ENCODE measurements at places on chromosomes 6 and 20. TPM values are rescaled to one million over a fixed set of nuclear protein-coding genes. Genes with fewer than 3 reads are reported as not detected.
A peak's percentile ranks its signal among the peaks of the same experiment; 100 is the strongest.

Gene RNF114
- 80.5 TPM for polyA plus RNA-seq

Gene PRDM13
- polyA plus RNA-seq = not detected

Gene TMEM244
- polyA plus RNA-seq = not detected

Gene ARFGEF3
- polyA plus RNA-seq = 6.7 TPM

Gene TFAP2A
- 39.8 TPM for polyA plus RNA-seq

Gene PXT1
- polyA plus RNA-seq = not detected

Gene CLPSL2
- not detected for polyA plus RNA-seq

Gene ABHD12
- 45.2 TPM for polyA plus RNA-seq

Gene CCR6
- not detected for polyA plus RNA-seq

Gene CBLN4
- polyA plus RNA-seq = 1.8 TPM

Gene HLA-DOA
- polyA plus RNA-seq = 6.1 TPM

Gene HLA-DOB
- 0.31 TPM for polyA plus RNA-seq

Gene EDN3
- 5.0 TPM for polyA plus RNA-seq

Gene TRIM10
- 0.52 TPM for polyA plus RNA-seq

Gene XKR7
- polyA plus RNA-seq = 0.25 TPM

Gene MACROD2
- polyA plus RNA-seq = 13.4 TPM

DNA sequence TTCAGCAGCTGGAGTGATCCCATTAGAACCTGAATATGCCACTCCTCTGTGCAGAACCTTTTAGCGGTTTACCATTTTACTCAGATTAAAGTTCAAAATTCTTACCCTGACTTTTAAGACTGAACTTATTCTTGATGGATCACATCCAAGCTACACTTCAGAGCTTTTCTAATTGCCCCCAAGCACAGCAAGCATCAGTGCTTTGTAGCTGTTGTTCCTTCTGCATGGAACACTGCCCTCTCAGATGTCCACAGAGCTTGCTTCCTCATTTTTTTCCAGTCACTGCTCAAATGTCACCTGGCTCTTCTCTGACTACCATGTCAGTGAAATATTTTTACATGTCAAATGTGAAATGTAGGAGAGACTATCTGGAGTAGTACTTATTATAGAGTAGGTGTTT, 1.6 kb upstream of the SLC35B3 start:
- no peak for DNase-seq

DNA sequence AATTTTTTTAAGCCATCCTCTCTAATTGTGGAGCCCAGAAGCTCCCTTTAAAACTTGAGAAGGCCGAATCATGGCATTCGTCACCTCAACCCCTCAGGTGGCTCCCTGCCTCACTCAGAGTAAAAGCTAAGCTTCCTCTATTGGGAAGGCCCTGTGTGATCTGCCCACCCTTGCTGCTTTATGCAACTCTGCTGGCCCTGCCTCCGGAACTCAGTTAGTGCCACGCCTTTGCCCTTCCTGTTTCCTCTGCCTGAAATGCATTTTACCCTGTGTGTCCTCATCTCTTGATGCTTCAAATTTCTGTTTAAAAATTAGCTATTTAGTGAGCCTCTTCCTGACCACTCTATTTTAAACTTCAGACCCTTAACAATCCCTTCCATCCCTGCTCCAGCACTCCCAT, 5.7 kb downstream of the PACRG start:
- DNase-seq = no peak

- peak; percentile 66 for DNase-seq
Observed at GRCh38 chr20:51014797-51015722, 7.8 kb downstream of the KCNG1 start.

- no peak for DNase-seq
Observed at GRCh38 chr6:170368544-170368943, 62.0 kb downstream of the FAM120B start.

- DNase-seq = no peak
Observed at GRCh38 chr6:130359736-130360135, 6.1 kb upstream of the TMEM200A start.

- no peak for DNase-seq
Observed at GRCh38 chr6:12818324-12818723, 101.8 kb downstream of the PHACTR1 start.

GRCh38 chr6:125951323-125951722, 5.2 kb upstream of the HINT3 start:
- DNase-seq = no peak

DNA sequence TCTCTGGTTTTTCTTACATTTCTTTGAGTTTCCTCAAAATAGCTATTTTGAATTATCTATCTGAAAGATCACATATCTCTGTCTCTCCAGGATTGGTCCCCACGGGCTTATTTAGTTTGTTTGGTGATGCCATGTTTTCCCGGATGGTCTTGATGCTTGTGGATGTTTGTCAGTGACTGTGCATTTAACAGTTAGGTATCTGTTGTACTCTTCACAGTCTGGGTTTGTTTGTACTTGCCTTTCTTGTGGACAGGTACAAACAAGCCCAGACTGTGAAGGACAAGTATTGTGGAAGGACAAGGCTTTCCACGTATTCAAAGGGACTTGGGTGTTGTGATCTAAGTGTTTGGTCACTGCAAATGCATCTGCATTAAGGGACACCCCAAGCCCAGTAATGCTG, 49.9 kb upstream of the TOP1 start:
- DNase-seq = no peak

- no peak for DNase-seq
Observed at GRCh38 chr6:38775870-38776269, 60.8 kb downstream of the DNAH8 start.

DNA sequence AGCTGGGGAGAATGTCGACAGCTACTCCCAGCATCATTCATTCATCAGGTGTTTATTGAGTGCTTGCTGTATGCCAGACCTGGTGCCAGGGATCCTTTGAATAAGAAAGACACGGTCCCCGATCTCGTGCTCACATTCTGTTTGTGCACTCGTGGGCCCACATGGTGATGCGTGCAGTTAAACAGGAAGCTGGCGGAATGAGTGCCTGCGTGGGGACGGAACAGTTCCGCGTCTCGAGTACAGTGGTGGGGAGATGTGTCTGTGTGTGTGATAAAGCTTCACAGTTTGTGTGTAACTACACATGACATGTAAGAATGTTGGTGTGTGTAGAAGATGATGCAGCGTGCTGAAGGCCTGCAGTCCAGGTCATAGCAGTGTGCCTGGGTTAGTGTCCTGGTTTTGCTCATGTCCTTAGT, 6.5 kb downstream of the RBM38 start:
- no peak for DNase-seq

GRCh38 chr6:30826961-30827342, 57.4 kb upstream of the DDR1 start:
- no peak for DNase-seq

GRCh38 chr20:10978019-10978702, 304.4 kb upstream of the JAG1 start:
- DNase-seq = no peak

- DNase-seq = no peak
Observed at GRCh38 chr6:97702248-97702647, 419.2 kb upstream of the MMS22L start.

- no peak for DNase-seq
Observed at GRCh38 chr6:23637296-23637695, 488.7 kb upstream of the NRSN1 start.

DNA sequence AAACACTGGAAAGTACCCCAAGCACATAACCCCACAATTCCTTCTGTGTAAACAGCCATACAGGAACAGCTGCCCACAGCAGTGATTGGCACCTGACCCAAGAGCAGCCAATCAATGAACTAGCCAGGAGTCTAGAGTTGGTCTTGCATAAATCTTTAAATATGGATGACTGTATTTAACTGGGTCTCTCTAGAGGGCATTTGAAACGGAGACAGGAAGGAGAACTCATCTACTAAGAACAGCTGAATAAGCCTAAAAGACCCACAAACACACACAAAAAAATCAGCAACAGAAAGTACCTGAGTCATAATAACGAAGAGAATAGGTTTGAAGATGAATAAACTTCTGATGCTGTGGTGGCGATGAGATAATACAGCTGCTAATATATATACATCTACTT, 49.0 kb upstream of the ASF1A start:
- no peak for DNase-seq

GRCh38 chr6:150684161-150684560, 84.5 kb downstream of the PLEKHG1 start:
- no peak for DNase-seq

- DNase-seq = no peak
Observed at GRCh38 chr6:18117136-18117535, 5.3 kb downstream of the NHLRC1 start.

- no peak for DNase-seq
Observed at GRCh38 chr6:28343898-28344677, 5.7 kb upstream of the ZKSCAN3 start.

DNA sequence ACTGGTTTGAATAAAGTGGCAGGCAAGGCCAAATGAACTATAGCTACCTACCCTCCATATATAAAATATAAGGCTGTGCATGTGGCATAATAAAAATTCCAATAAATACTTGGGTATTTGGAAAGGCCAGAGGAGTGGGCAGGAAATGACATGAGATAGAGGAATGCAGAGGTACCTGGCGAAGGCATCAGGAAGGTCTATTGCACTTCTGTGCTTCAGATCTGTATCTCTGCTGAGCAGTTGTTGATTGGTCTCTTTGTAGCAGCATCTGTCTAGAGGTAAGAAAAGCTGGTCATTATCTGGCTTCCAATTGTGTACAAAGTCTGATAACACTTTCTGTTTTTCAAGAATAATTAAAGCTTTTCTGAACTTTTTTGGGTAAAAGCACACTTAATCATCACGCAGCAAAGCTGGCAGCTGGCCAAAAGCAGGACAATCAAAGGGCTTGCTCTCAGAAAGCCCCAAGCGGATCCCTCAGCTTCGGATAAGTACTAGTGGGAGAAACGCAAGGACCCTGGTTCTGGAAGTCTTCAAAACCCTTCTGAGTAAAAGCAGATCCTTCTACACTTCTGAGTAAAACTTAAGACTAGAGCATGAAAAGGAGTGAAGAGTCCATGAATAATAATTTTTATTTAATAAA, 120.1 kb upstream of the TCF21 start:
- DNase-seq = no peak

- DNase-seq = no peak
Observed at GRCh38 chr20:60897976-60898375, 354.1 kb upstream of the CDH4 start.

- DNase-seq = no peak
Observed at GRCh38 chr6:3844097-3844463, 5.1 kb upstream of the FAM50B start.

- DNase-seq = no peak
Observed at GRCh38 chr6:128482642-128483041, 37.8 kb downstream of the PTPRK start.

DNA sequence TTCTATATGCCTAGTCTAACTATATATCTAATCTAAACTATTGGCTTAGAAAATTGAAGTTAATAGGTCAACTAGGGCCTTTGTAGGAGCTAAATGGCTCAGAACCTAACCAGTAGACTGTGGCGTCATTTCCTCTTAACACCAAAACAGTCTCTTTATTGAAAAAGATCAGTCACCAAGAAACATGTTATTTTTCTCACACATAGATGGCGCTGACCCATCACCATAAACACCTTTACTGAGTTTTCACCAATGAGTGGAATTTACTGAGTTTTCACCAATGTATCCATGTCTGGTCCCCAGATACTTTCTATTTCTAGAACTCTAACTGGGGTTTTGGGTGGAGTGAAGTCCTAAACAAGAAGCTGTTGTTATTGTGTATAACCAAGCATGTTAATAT, 636.0 kb downstream of the BCKDHB start:
- peak; percentile 0 for DNase-seq

GRCh38 chr6:71334768-71335167, 46.2 kb downstream of the OGFRL1 start:
- DNase-seq = no peak

- DNase-seq = no peak
Observed at GRCh38 chr6:49522710-49523593, 23.2 kb downstream of the GLYATL3 start.

DNA sequence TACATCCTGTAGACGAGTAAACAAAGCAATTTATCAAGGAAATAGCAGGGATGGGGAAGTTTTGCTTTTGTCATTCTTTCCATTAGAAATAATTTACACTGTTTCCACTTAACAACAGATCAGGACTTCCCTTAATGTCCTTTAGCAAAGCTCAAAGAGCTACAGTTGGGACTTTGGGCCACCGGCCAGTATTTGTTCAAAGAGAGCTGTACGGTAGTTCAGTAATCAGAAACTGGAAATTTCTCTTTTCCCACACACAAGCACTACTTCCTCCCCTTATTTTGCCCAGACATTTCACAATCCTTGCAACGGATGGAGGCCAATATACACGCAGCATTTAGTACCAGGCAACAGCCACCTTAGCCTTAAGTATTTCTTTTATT, 12.1 kb upstream of the HINT3 start:
- DNase-seq = peak; percentile 40

- DNase-seq = no peak
Observed at GRCh38 chr6:33728438-33728837, 16.9 kb upstream of the UQCC2 start.

DNA sequence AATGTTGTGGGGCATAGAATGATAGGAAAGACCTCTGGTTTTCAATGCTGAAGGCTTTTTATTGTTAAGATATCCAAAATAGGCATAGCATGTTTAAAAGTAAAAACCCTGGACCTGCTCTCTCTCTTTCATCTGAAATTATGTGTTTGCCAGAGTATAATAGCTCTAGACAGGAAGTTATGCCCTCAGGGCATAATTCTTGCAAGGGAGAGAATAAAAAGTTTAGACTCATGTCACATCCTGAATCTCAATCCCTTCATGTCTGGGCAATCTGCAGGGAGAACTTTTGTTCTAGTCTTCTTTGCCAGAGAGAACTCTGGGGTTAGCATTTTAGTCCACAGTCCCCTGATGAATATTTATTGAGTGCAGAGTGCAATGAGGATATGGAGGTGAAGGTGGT, 297.3 kb upstream of the FLRT3 start:
- DNase-seq = no peak

- no peak for DNase-seq
Observed at GRCh38 chr20:38085026-38085425, 51.5 kb downstream of the RPRD1B start.

DNA sequence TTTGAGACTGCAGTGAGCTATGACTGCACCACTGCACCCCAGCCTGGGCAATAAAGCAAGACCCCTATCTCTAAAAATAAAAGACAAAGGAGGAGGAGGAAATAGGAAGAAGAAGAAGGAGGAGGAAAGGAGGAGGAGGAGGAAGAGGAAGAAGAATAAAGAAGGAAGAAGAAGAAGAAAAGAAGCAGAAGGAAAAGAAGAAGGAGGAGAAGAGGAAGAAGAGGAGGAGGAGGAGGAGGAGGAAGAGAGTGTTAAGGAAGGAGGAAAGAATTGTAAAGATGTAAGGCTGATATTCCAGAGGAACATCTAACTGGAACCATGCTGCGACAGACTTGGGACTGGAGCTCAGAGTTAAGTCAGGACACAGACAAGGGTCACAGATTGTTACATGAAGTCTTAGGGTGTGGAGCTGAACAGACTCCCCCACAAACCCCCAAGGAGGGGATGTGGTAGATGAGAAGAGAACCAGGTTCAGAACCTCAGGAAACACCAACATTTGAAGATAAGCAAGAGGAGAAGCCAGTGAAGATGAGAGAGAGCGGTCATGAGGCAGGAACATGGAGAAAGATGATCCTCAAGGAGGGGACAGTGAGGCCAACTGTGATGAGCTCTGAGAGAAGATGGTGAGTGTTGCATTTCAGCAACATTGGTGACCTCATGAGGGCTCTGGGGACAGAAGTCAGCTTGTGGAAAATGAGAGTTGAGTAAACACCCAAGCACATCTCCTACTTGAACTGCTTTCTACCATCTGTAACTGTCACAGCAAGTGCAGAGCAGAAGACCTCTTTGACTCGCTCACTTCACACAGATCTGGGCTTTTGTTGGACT, 118.2 kb downstream of the CD164 start:
- DNase-seq = no peak
